GM12865 (cell line): ENCODE measurements at places on chromosomes 5 and 9.

GRCh38 chr5:175657593-175658271 lies at the start of gene HRH2:
Gene HRH2 (plus strand): TSS chr5:175658071. CDS start chr5:175683234, 25,163 bp downstream.
- no peak for DNase-seq

GRCh38 chr5:68862560-68862959 lies 231.3 kb upstream of the SLC30A5 start:
- DNase-seq = no peak

GRCh38 chr5:53041740-53042139 lies 52.6 kb downstream of the ITGA2 start:
- DNase-seq = no peak

DNA sequence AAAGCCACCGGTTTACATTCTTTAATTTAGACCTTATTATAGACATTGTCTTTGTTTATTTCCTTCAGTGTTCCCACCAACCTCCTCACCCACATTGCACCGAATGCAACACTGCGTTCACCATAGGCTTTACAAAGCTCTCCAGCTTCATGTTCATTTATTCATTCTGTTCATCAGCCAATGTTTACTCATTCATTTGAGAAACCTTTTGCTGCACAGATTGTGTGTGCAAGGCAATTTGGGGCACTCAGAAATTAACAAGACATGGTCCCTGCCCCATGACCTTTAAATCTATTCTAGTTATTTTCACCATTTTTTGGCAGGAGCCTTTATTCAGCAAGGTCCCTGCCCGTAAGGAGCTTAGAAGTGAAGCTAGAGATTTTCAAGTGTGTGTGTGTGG lies 70.9 kb upstream of the RARS1 start:
- no peak for DNase-seq

DNA sequence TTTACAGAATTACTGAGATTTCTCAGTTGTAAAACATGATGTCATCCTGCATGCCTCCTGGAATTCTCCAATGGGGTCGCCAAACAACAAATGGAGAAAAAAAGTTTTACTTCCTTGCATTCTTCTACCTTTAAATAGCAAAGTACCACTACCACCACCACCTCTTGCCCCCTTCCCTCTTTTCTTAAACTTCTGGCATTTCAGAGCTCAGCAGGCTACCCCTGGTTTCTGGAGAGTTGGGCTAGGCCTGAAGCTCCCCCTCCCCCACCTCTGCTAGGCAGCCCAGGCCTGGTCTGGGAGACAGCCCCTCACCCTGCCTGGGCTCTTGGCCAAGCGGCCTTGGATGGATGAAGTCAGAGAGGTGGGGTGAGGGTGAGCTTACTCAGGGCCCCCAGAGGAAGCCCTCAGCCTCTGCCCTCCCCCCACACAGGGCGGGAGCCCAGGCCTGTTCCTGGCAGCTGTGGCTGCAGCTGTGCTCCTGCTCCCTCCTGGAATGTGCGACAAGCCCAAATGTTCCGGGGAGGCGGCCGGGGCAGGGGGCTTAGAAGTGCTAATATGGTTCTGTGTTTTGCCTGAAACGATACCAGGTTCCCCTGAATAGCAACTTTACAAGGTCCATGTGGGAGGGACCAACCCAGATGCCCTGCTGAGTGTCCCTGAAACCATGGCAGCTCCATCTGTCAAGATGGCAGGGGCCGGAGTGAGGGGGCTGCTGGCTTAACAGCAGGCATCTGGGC lies 6.0 kb upstream of the CCIN start:
- no peak for DNase-seq

GRCh38 chr9:78839252-78839651 lies 542.3 kb downstream of the PSAT1 start:
- no peak for DNase-seq

GRCh38 chr9:135186248-135187164 lies 99.0 kb downstream of the OLFM1 start:
- DNase-seq = no peak

GRCh38 chr9:90659650-90660364 lies 17.2 kb upstream of the DIRAS2 start:
- no peak for DNase-seq

GRCh38 chr9:123002754-123003153 lies 30.7 kb upstream of the GPR21 start:
- no peak for DNase-seq

DNA sequence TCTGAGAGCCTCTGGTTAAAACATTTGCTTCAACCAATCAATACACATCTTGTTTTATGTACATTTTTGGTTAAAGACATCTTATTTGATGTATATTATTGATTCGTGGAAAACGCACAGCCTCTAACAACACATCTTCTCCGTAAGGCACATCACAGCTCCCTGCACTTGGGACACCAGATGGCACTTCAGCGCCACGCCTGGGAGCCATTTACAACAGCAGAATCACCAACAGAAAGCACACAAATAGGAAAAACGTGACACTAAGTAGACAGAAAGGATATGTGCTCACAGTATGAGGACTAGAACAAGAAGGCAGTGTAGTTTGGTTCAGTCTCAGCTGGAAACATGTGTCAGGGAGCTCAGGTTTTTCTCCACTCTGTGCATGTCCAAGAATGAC lies 199.7 kb downstream of the ROR2 start:
- no peak for DNase-seq

DNA sequence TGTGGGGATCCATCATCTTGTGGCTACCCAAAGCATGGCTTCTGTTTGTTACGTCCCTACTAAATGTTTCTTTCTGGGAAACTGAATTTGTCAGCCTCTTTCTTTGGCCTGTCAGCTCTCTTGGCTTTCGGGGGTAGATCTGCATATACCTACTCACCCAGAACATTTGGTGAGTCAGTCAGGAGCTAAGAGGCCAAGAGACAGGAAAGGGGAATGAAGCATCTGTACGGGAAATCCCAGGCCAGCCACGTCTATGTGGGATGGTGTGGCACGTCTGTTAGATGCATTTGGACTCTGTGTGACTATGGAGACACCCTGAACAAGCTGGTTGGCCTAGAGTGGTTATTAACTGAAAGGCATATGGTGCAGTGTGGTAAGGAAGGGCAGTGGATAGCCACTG lies 58.1 kb downstream of the CDO1 start:
- peak; percentile 16 for DNase-seq

DNA sequence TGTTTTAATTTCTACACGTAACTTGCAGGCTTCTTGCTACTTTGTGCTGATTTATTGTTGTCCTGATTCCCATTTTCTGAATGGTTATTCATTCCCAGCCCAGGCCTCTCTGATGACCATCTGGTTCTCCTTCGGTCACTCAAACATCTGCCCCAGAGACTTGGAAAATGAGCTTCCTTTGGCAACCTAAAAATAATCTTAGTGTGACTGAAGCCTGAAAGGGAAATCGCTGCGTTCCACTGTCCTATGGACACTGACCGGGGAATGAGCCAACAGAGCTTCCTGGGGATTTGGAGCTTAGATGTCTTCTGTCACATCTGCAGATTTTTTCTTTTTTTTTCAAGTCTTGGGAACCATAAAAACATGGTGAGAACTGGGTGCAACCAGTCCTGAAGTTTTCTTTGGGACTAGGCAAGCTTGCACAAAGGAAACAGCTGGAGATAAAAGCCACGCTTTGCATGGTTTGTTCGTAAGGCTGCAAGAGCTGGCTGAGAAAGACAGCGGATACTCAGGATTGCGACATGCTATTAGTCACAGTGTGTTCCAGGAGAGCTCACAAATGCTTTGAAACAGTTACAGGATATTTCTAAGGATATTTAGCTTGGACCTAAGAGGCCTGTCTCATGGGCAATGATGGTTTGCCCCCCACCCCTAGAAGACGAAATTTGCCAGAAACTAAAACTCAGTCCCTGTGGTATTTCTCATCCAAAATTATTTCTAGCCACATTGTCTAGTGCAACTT lies 146.2 kb downstream of the GOLPH3 start:
- DNase-seq = no peak

DNA sequence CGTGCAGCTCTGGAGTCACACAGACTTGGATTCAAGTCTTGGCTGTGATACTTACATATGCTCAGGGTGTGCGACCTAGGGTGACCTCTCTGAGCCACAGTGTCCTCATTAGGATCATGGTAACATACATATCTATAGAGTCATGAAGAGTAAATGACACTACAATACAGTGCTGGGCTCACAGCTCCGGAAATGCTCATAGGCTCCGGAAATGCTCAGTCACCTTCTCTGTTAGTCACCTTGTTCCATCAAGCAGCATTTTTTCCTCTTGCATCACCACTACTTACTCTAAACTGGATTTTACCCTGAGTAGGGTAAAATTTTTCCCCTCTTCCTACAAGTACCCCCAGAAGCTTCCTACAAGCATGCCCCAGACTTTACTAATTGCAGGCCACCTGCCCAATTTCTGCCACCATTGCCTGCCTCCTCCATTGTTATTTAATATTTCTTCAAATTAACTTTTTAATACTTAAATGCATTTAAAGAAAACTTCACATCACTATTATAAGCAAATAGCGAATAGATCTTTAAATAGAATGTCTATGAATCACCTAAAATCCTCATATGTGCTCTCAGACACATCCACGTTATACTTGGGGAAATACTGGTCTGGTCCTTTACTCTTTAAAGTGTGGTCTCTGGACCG lies 147.6 kb upstream of the SPRY4 start:
- DNase-seq = no peak

GRCh38 chr9:96177005-96177718 lies 124.8 kb downstream of the HSD17B3 start:
- no peak for DNase-seq

- no peak for DNase-seq
These were observed 60.0 kb downstream of the DROSHA start for GRCh38 chr5:31471916-31472315.

DNA sequence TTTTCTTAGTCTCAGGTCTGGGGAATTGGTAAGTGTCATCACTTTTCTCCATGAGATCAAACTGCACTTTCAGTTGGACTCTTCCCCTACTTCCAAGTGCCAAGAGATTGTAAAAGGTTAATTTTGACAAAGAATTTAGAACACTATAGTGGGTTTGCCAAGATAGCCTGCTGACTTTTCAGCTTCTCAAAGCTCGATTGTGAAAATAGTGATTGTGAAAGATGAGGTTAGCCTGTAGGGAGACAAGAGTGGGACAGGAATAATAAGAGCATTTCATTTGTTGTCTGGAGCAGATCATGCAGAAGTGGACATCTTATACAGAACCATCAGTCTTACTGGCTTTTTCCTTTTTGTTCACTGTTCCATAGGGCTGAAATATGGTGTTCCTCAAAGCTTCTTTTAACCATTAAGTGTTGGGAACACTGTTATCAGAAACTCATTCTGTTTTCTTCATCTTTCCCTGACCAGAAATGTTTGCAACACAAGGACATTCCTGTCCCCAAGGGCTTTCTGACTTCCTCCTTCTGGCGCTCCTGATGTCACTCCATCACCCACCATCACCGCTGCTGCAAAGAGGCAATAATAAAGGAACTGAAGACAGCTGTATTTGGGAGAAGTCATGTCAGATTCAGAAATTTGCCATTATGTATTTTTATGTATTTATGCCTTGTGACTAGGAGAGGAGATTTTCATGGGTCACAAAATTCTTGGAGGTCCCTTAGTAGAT lies 11.6 kb upstream of the SPTAN1 start:
- no peak for DNase-seq
